Type B pancreatic cell (in vitro differentiated cells): ENCODE measurements at places on chromosomes 6 and 20. TPM values are rescaled to one million over a fixed set of nuclear protein-coding genes. Genes with fewer than 3 reads are reported as not detected.

DNA sequence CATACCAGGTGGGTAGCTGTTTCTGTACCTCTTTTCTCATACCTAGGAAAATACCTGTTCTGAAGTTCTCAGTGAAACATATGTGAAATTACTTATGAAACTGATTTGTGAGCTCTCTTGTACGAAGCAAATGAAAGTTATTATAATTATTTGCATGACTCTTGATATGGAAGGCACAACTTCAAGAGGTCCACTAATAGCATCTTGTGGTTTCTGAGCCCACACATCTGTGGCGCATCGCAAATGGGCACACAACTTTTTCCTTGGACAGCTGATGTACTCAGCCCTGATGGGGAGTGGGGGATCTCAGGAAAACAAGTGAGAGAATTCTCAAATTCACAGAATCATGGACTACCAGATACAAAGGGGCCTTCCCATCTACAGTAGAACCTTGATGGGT, 432.3 kb downstream of the CD83 start:
- no peak for DNase-seq

DNA sequence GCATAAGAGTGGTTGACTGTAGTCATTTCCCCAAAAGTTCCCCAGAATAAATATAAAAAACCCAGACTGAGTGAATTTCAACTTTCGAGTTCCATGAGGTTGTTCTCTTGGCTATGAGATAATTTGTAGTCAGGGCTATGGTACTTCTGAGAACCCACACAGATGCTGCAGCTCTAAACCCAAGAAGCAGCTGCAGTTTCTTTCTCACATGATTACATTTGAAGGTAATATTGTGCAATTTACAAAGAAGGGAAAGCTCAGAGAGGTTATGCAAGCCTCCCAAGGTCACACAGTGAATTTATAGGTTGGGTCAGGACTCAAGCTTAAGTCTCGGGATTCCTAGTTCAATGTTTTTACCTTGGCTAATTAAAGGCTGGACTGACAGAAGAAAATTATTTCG, 29.7 kb upstream of the CD93 start:
- no peak for DNase-seq

GRCh38 chr20:6812530-6812929, 45.0 kb downstream of the BMP2 start:
- no peak for DNase-seq

DNA sequence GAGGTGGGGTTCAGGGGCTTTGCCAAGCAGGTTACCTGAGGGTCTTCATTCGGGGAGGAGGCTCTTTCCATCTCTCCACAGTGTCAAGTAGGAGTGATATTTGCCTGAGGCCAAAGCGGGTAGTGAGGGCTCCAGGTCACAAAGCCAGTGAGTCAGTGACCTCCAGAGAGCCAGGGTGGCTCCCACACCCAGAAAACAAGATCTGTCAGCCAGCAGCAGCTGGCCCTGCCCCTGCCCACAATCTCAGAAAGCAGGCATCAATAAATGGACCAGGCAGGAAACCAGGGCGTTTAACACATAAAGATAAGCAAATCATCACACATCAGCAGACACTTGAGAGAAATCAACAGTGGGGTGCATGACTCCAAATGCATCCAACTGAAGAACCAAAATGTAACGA, 250.8 kb downstream of the CDH26 start:
- no peak for DNase-seq

DNA sequence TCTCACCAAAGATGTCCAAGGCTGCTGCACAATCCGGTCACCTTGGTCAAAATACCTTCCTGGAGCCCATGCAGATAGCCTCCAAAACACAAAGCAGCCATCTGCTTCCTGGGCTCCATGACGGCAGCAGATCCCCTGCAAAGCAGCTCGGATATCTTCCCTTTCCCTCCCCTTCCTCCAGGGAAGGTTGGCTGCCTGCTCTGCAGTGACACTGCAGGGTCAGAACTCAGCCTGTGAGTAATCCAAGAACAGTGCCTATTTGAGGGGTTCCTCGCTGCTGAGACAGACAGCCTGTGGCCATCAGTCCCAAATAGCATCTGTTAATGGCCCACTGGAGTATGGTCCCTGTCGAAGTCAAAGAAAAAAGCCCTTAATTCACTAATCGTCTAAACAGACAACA, 270.8 kb downstream of the PREX1 start:
- no peak for DNase-seq

DNA sequence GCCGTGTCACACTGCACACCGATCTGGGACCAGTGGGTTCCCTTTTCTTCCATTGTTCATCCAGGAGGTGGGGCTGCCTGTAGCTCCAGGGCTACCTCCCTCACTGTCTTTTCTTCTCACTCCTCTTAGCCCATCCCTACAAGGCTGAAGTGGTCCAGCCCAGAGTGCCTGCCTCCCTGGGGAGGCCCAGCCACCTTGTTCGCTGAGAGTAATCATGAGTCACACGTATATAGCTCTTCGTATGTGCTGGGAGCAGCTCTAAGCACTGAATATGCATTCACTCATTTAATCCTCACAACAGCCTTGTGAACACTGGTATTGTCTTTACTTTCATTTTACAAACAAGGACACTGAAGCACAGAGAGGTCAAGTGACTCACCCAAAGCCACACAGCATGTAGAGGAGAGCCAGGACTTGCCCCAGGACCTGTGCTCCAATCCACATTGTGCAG, 14.7 kb upstream of the CCDC167 start:
- DNase-seq: no peak

DNA sequence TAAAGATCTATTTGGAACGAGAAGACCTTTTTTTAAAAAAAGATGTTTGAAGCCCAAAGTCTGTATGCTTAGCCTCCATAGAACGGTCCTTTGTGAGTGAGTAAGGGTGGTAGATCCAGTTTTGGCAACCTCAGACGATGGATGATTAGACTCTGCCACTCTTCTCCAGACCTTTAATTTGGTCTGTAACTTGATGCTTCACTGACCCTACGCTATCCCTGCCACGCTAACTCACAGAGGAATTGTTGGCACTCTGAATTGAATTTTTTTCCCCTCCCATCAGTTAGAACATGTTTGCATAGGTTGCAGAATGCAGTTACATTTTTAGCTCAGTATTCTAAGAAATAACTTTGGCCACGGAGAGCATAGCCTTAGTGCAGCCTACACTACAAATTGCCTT, 15.8 kb upstream of the DEK start:
- DNase-seq: no peak

- no peak for DNase-seq
These were observed 34.0 kb downstream of the KIF25 start for GRCh38 chr6:168031411-168031971.

The TDRD6 gene
- total RNA-seq: 0.19 and 0.38 TPM in 2 replicates

The ITCH gene
- total RNA-seq: 77.2 and 86.4 TPM in 2 replicates

The ADGRG6 gene
- 26.7 and 72.3 TPM in 2 replicates for total RNA-seq

The GGTLC1 gene
- total RNA-seq: not detected in 2 replicates

- DNase-seq: no peak
These were observed 170.6 kb downstream of the IBTK start for GRCh38 chr6:82076916-82077315.

DNA sequence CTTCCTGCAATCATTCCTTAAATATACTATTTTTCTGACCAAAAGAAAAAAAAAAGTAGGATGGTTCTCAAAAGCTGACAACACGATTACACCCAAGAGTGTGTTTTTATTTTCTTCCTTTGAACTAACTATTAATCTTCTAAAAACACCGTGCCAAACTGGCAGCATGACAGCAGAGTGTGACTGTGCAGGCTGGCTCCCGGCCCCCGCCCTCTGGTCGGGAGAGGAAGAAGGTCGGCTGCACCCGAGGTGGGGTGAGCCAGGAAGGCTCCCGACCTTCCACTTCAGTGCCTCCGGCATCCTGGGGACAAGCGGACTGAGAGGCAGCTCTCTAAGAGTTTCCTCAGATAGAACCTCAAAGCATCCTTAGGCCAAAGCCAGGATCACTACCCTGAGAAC, 29.2 kb downstream of the SLC22A23 start:
- no peak for DNase-seq

DNA sequence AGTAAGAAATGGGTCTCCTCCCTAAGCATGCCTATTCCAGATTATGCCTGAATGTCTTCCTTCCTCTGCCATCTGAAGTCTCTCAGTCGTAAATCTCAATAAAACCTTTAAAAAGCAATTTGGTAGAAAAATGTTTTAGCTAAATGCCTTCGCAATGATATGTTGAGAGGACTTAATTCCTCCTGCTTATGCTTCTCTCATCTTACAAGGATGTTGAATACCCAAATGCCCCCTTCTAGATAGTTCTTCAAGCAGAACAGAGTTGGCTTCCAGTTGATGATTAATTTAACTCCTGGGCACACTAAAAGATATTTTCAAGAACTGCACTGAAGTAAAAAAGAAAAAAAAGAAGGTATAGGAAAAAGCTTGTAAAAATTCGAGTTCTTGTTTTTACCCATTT, 275.0 kb upstream of the SPTLC3 start:
- no peak for DNase-seq

- DNase-seq: no peak
These were observed 52.2 kb downstream of the SAMD5 start for GRCh38 chr6:147560670-147561069.

DNA sequence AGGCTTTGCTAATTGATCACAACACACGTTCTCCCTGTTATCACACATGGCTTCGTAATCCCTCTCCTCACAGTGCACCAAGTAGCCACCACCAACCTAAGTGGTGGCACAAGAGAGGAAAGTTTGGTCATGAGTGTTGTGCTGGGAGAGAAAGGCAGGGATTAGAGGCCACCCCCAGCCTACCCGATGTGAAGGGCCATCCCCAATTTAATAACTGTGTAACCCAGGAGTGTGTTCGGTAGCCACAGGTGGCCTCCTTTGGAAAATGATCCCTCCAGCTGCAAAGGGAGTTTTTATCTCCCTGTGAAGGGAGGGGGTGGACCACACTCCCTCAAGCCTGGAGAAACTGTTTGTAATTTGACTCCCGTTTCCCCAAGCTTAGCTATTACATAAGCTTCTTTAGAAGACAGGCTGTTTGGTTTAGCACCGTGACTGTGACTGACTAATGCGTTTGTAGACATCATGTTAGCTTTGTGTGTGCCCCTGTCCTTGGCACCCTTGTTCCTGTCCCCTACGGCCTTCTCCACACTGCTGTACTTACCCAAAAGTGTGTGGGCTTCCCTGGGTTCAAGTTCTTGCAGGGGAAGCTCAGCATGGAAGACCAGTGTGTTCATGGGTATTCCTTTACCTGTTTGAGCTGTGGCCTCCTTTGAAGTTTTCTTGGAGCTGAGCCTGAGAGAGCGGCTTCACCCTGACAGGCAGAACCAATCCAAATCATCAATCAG, 20.6 kb downstream of the PPP1R16B start:
- no peak for DNase-seq

- no peak for DNase-seq
These were observed 396.7 kb downstream of the LAMA2 start for GRCh38 chr6:129279343-129280292.

The IL20RA gene
- 0.90 and 1.7 TPM in 2 replicates for total RNA-seq

The IL17F gene
- not detected in 2 replicates for total RNA-seq

DNA sequence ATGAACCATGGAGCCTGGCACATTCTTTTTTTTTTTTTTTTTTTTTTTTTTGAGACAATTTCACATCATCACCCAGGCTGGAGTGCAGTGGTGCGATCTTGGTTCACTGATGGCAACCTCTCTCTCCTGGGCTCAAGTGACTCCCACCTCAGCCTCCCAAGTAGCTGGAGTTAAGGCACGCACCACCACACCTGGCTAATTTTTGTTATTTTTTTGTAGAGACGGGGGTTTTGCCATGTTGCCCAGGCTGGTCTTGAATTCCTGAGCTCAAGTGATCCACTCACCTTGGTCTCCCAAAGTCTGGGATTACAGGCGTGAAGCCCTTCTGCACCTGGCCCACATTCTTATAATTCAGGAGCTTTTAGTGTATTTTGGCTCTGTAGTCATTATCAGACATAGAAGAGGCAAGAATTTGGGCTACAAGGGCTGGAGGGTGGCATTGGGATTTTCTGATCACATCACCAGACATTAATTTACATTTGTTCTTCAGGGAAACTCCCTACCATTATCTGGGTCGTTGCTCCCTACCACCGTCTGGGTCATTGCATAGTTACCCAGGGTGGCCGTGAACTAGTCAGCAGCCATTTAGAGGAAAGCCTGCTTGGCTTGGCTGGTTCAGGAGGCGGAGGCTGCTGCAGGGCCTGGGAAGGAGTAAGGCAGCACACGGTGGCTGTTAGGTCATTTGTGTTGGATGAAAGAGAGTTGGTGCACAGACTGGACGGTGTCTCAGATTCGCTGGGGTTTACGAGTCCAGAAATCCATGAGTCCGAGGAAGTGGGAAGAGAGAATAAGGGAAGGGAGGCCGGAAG, 17.6 kb downstream of the ARID1B start:
- no peak for DNase-seq

The CRISP2 gene
- total RNA-seq: 0.48 and 0.58 TPM in 2 replicates

- no peak for DNase-seq
These were observed 9.7 kb downstream of the RPS21 start for GRCh38 chr20:62396367-62397239.

The MAP3K5 gene
- 4.7 and 9.9 TPM in 2 replicates for total RNA-seq

The CCN2 gene
- total RNA-seq: 33.8 and 75.5 TPM in 2 replicates

DNA sequence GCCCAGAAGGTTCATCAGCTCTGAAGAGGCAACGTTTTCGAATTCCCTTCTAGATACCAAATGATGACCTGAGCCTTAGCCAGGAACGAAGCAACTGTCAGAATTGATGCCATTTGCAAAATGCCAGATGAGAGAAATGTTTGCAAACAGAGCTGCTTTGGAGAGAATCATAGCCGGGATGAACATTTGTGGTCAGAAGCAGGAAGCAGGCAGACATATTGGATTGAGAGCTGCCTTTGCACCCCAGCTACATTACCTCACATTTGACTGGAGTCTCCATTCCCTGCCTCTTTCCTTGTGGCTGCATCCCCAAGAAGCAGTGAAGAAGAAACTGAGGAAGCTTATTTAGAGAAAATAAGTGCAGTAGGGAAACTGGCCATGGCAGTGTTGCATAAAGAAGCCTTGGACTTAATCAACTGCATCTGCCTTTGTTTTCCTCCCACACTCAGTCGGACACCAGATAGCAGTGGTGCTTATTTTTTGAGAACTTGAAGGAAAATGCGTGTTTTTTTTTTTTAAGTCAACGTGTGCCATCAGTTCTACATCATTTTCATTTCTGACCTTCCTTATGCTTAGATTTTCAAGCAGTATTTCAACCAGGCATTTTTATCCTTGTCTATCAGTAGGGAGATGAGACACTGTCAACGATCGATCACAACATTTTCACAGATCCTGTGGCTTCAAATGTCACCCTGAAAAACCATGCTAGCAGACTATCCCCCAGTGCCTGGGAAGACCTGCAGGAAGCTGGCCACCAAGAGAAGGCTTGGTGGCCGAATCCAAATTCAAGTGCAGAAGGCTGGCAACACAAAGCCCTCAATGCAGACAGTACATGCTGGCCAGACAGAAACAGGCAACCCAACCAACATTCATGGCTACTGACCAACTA, 541.2 kb upstream of the JARID2 start:
- DNase-seq: no peak

The CGA gene
- total RNA-seq: 0.43 and 30.3 TPM in 2 replicates

GRCh38 chr6:27545271-27546046, 72.6 kb upstream of the ZNF184 start:
- DNase-seq: no peak
